Right forelimb (tissue), 1 donor: ENCODE measurements at places on chromosomes 5 and 9.

DNA sequence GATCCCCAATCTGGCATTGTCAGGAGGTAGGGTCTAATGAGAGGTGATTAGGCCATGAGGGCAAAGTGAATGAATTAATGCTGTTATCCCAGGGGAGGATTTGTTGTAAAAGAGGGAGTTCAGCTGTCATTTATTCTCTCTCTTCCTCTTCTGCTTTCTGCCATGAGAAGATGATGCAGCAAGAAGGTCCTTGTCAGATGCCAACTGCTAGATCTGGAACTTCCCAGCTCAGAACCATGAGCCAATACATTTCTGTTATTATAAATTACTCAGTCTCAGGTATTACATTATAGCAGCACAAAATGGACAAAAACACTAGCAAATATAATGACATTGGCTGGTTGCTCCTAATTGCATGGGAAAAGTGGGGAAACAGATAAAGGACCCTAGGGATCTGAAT is 15.6 kb upstream of the BICD2 start:
- no peak for DNase-seq

DNA sequence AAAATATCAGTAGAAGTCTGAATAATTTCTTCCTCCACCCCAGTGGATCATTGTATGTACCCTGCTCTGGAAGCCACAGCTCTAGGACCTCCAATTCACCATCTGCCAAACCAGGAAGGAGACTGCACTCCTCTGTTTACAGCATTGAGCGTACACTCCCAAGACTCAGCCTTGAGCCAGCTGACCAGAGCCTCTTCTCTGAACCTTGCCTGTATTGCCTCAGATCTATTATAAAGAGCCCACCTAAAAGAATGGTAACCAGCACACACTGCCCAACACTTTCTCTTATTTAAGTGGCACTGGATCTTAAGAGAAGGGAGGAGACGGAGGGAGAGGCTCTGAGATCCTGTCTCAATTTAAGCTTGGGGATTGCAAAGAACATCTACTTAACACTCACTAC is 217.8 kb upstream of the RASEF start:
- DNase-seq = no peak

DNA sequence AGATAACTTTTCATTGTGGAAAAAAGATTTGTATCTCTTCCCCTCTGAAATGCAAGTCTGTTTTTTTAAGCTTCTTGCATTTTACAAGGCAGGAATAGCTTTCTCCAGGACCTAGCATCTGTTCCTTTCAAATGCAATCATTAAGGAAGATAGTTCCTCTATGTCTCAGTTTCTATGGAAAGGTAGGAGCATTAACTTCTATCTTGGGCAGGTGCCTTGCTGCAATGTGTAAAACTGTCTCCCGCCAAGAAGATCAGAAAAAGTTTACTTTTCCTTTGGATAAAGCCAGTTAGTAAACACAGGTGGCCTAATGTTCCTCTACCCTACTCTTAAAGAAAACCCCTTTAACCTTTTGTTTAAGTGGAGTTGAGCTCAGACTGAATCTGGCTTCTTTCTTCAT is 560.6 kb upstream of the CYLC2 start:
- no peak for DNase-seq

- DNase-seq = peak; percentile 92
Measured at GRCh38 chr9:94603259-94604160, 9.9 kb upstream of the FBP2 start.

- no peak for DNase-seq
Measured at GRCh38 chr5:74221413-74221812, 419.1 kb downstream of the ENC1 start.

- DNase-seq = no peak
Measured at GRCh38 chr5:2714026-2714425, 37.5 kb downstream of the IRX2 start.

DNA sequence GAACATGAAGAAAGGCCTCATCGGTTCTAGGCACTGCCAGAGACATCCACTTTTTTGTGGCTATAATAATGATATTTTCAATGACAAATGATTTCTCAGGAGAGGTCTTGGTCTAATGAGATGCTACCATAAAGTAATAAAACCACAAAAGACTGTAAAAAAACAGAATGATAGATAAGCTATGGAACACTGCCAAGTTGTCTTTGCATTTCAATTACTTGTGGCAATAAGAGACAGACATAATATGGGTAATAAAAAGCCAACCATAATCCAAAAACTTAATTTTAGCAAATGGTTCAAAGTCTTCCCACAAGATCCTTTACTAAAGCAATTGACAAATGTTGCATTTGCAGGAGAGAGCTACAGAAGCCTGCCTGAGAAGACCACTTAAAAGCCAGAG is 292.5 kb downstream of the ATPSCKMT start:
- no peak for DNase-seq

GRCh38 chr9:5793812-5794211 is 39.1 kb downstream of the ERMP1 start:
- DNase-seq = no peak

DNA sequence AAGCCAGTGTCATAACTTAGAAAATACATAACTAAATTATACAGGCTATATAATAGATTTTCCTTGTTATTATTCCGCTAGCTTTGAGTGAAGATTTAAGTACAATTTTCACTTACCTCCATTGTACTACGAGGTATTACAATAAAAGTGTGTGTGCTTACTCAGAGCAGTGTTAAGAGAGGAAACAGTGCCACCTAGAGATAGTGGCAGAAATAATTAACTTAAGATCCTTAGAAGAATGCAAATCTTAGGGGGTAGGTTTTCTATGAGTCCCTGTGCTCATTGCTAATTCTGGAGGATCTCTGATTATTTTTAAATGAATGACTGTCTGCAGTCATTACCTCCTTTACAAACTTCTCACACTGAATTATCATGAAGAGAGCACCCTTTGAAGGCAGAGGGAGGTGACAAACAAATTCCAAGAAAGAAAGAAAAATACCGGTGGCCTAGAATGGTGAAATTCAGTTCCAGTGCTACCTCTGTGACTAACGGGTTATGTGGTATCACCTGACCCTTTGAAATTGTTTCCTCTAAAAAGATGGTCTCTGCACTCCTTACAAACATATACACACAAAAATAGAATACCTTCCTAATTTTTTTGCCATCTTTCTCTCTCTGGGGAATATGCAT is 379.8 kb downstream of the TRIM36 start:
- no peak for DNase-seq

- no peak for DNase-seq
Measured at GRCh38 chr5:128192368-128192767, 108.8 kb downstream of the SLC12A2 start.

DNA sequence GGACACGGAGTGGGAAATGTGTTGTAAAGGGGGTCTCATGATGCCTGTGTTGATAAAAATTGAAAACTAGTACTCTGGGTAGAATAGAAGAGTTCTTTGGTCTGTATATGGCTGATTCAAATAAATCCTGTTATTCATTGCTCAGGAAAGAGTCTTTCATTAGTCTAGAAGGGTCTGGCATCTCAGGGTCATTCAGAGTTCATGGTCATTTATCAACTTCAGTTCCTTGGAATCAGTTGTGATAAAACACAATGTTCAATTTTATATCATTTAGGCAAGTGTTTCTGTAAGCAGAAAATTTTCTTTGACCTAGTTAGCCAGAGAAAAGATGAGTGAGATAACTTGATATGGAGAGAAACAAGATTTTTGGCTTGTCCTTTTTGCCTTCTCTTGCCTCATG is 36.3 kb downstream of the SPATA31D1 start:
- no peak for DNase-seq

- no peak for DNase-seq
Measured at GRCh38 chr9:22033012-22033630, 24.0 kb upstream of the CDKN2B start.

- no peak for DNase-seq
Measured at GRCh38 chr9:6904371-6904770, 146.6 kb downstream of the KDM4C start.

DNA sequence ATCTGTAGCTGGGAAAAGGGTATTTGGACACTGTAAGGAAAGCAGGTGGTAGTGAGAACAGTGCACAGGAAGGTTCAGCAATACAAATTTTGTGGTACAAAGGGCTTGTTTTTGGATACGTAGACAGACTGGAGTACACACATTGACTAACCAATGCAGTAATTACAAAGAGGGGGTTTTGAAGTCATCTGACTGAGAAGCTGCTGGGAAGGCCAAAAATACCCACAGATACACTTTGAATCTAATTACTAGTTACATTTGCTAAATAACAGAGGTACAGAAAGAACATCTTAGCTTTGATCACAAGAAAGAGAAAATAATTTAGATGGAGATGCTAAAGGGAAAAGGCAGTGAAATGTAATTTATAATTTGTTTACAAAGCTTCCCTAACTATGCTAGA is 45.9 kb downstream of the PKD2L2 start:
- DNase-seq = no peak

DNA sequence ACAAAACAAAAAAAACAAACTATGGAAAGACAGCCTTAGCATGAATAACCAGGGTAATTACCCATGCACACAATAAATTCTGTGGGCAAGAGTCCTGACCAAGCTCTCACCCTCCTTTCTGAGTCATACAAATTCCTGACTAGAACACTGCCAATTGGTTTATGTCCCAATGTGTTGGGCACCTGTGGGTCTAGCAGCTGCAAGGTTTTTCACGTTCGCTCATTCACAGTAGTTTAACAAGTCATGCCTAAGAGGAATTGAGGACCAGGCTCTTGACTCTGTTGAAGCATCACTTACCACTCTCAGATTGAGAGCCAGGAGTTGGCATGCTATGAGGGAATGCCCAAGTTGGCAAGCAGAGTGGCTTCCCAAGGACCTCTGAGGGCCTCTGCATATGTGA is 205.5 kb upstream of the SLC24A2 start:
- no peak for DNase-seq

GRCh38 chr5:60843386-60843935 is 608 bp downstream of the ELOVL7 start:
- no peak for DNase-seq

GRCh38 chr9:75993434-75993833 is 103.0 kb downstream of the PCSK5 start:
- no peak for DNase-seq

GRCh38 chr5:130884023-130884422 is 281.0 kb downstream of the HINT1 start:
- no peak for DNase-seq

DNA sequence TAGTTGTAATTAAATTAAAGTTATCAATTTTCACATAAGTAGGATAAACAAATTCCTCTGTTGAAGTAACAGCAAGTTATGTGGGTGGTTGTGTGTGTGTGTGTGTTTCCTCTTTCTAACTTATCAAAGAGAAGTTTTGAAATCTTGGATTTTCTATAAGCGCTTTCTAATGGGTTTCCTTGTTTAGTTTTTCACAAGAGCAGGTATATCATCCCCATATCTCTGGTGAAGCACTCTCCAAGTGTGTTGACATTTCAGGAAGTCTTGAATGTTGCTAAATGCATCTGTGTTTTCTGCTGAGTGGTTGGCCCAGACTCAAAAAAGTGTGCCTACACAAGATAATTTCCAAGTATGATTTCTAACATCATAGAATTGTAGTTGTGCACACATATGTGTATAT is 43.3 kb downstream of the PRDM6 start:
- DNase-seq = no peak

GRCh38 chr5:107736638-107737037 is 65.9 kb upstream of the EFNA5 start:
- no peak for DNase-seq

DNA sequence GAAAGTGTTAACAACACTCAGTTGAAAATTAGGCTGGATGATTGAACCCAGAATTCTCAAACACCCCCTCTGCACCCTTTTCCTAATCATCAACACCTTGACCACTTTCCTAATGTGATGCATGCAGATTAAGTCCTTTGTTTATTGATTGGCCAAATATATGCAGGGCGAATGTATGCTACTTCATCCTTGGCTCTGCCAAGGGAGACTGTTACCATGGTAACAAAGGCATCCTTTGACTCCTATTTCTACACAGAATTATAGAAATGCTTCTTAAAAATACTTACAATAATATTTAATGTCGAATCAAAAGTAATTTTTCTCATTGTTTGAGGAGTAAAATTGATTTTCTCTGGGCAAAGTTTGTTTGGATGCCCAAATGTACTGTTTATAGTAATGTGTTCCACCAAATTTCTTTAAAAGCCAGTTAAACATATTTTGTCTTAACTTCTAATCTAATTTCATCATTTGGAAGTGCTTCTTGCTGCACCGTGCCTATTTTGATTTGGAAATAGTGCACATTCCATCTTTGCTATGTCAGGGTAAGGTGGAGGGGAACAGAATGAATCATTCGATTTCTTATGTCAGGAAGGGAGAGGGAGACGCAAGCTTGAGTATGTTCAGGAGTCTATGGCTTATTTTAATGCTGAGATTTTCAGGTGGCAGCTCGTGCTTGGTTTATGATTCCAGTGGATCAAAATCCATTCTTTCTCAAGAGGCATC is 1384.3 kb upstream of the WWC1 start:
- no peak for DNase-seq

- no peak for DNase-seq
Measured at GRCh38 chr9:135415586-135415985, 64.0 kb upstream of the PPP1R26 start.

DNA sequence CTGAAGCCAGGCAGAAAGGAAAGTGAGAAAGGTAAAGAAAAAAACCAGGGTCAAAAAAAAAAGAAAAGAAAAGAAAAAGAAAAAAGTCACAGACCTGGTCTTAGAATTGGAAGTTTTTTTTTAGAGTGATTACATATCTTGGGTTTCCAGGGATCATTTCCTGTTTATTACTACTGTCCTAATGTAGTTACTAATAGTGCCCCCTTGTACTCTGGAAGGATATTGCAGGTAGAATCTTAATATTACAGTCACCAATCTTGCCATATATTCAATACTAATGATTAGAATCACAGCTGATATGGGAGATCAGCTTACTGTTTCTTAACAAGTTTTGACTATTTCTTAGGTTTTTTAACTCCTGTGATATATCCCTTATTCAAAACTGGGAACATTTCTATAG is 543.2 kb upstream of the CDH6 start:
- no peak for DNase-seq

GRCh38 chr9:10339152-10339551 is 273.6 kb downstream of the PTPRD start:
- no peak for DNase-seq

DNA sequence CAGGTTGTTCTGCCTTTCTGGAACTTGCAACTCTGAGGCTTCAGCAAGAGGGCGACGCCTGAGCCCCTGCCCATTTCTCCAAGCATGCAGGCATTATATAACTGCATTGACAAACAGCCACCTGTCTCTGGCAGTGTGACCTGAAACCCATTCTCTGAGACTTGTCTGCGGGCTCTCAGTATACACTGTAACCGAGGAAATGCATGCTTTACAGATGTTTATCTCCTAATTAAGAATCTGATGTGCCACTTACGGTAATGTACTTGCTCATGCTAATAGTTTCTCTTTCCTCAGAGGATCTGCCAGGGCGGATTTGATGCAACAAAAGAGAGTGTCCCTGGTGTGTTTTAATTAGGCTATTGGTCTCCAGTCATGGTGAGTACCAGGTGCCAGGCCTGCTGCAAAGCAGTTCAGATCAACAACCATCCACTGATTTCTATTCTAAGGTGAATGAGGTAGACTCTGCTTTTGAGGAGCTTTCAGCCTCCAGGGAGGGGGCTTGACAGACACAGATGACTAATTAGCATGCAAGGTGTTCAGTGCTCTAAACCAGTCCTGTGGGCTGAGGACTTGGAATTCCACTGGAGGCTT is 593.7 kb upstream of the KLF4 start:
- no peak for DNase-seq

- DNase-seq = no peak
Measured at GRCh38 chr5:28216939-28217360, 1178.6 kb upstream of the CDH9 start.

GRCh38 chr9:36991516-36992134 is 42.4 kb downstream of the PAX5 start:
- DNase-seq = no peak
